ENCODE measurements at places on chromosomes 1 and 21.

- no peak for DNase-seq
Observed at GRCh38 chr21:29332461-29333362, 34.0 kb downstream of the BACH1 start.

- no peak for DNase-seq
Observed at GRCh38 chr1:7219031-7219430, 433.8 kb downstream of the CAMTA1 start.

DNA sequence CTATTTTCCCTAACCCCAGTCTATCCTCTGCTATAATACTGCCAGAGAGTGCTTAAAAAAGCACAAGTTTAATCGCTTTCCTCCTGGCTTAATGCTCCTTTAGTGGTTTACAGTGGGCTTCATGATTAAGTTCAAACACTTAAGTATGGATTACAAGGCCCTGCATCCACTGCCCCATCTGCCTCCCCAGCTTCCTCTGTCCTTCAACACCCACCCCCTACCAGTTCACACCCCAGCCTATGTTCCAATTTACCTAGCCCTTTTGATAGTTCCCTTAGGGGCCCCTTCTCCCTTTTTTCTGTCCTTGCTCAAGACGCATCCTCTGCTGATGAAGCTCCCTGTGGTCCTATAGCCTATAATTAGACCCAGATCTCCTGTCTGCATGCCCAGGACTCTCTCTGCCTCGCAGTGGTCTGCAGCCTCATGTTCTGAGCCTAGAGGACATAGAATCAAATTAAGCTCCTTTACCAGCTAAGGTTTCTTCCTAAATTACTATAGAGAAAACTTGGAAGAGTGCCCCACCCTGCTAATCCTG is 212.5 kb downstream of the FGGY start:
- no peak for DNase-seq

GRCh38 chr21:41610042-41610839 is 102.3 kb upstream of the TMPRSS2 start:
- no peak for DNase-seq

DNA sequence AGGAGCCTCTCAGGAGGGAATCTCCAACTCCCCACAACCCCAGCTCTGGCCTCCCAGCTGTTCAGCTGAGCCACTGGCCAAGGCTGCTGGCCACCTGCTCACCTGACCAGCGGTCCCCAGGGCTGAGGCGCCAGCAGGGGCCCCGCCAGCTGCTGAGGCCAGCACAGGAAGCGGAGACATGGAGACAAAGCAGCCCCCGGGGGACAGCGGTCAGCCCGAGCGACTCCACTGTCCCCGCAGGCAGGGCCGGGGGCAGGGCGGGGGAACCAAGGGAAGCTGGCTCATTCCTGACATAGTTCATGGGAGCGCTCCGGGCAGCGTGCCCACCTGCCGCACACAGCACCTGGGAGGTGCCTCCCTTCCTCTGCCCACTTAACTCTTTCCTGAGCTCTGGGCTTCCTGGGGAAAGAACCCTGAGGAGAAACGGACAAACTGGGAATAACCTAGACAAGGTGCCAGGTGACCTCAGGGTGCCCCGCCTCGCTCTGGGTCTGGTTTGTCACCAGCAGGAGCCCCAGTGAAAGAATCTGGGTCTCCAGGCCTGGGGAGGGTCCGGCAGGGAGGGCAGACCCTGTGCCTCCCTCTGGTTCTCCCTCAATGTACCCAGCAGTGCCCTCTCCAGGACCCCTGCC is 10.7 kb downstream of the EPHA2 start:
- no peak for DNase-seq

DNA sequence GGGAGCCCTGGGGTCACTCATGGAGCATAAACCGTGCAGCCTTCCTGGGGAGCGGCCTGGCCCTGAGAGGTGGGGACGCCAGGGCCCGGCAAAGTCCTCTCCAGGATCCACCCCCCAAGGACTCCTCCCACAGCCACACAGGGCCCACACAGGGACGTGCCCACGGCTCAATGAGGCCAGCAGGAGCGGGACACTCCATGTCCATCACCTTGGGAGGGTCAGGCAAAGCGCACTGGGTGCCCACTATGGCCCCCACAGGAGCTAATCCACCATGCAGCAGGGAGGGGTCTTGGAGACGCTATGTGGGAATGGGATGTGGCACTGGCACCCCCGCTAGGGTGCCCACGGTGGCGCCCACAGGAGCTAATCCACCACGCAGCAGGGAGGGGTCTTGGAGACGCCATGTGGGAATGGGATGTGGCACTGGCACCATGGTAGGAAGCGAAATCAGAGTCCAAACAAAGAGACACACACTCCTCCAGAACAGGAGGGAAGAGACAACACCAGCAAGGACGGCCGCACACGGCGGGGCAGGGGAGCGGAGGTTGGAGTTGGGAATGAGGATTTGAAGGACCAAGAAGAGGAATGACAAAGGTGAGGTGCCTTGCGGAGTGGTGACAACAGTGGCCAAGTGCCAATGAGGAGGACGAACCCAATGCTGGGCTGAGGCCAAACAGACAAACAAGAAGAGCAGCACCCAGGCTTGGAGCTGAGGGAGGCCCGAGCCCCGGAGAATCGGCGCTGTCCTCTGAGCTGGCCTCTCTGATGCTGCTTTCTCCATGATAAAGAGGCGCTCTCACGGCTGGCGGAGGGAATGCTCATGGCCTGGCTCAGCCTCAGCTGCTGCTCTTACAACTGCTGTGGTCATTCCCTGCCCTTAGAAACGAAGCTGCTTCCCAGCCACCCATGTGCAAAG is 18.1 kb upstream of the SLC19A1 start:
- DNase-seq, result no peak

GRCh38 chr1:15397236-15397635 is 12.5 kb upstream of the EFHD2 start:
- DNase-seq, result no peak

DNA sequence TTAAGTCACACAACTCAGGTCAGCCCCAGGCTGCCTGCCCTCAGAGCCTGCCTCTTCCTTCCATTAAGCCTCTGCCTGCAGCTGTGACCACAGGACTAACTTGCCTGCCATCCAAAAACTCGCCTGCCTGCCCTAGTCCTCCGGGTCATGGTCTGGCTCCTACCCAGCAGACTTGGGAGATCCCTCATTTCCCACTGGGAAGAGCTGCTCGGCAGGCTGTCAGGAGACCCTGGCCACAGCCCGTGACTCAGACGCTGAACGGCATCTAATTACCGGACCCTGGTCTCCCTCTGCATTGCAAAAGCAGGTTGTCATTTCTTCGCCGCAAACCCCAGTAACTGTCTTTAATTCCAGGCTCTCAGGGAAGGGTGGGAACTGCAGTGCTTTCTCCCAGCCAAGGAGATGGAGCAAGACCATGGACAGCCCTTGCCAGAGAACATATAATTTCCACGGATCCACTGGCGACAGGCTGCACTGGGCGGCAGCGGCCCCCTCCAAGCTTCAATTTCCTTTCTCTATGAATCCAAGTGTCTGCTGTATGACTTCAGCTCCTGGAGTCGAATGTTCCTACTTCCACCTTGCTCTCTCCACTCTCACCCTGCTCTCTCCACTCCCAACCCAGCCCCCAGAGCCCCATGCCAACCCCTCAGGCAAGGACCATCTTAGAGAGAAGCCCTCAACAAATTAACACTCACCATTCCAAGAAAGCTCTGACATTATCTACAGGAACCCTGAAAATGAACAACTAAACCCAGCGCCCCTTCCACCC is 20.4 kb downstream of the OLFML2B start:
- DNase-seq, result no peak

DNA sequence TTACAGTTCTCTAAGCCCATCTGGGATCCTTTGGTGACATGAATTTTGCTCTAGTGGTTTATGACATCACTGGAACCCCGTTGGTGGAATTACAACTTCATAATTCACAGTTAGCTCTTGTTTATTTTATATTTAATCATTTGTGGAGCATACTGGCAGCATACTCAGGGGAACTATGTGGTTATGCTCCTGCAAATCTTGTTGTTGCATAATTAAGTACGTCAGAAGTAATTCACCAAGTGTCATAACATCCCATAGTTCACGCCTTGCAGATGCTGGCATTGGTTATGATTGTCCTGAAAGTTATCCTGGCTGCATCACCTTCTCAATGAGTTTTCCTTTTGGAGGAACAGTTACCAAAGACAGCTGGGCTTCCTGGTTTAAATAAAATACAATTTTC is 16.5 kb downstream of the PRRX1 start:
- DNase-seq, result no peak

DNA sequence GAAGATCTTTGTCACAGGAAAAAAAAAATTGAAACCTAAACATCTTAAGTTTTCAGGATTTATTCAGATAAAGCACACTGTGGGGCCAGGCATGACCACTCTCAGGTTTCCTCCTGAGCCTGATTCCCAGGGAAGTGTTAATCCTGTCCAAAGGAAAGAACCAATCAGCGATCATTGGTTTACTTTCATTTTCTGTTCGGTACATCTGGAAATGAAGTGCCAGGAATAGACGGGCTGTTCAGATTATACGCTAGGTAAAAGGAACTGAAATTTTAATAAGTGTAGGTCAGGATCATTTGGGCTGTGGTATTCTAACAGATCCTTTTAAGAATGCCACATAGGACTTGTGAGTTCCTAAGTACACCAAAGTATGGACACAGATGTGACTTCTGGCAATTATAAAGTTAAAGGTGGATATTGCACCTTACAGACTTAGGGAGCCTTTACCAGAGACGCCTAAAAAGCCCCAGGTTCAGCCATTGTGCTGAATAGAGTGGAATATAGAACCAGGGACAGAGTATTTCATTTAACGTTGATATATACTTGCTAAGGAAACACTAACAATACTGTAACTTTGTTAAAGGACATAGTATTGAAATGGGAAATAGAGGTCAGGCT is 9.3 kb upstream of the CACYBP start:
- DNase-seq, result no peak

- DNase-seq, result no peak
Observed at GRCh38 chr1:151581921-151582320, 29.9 kb upstream of the SNX27 start.

DNA sequence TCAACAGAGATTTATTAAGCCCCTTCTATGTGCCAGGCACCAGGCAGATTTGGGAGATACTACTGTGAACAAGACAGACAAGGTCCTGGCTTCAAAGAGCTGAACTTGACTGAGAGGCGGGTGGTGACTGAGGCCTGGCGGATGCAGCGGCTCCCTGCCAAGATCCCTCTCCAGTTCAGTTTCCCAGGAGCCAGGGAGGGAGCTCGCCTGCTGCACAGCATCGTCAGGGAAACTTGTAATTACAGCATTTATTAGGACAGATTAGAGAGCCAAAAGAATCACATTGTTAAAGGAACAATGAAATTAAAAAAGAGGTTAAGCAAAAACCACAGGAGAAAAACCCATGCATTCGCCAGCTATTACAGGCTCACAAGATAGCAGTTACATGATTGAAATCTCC is 55.3 kb downstream of the ETS2 start:
- no peak for DNase-seq

DNA sequence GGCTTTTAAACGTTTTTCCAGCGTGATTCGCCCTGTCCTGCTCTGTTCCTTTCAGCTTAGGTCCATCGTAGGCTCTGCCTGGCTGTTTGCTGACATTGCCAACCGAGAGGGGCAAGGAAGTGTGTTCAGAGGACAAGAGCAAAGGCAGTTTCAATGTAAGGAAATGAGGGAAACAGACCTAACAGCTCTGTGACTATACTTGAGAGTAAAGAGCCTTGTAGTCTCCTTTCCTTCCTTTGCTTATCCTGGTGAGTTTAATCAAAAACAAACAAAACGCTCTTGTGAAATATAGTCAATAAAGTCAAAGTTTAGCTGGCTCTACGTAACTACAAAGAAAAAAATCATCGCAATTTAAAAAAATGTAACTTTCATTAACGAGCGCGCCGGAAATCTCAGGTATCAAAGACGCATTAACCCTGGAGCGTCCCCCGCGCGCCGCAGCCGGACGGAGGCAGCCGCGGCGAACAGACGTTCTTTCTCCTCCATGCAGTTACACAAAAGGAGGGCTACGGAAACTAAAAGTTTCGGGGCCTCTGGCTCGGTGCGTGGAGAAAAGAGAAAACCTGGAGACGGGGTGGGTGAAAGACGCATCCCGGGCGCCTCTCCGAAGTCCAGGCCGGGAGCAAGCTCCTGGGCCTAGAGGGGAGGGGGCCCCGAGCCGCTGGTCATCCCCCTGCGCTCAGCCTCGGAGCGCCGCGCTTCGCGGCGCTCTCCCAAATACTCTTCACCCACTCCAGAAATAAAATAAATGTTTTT is 617 bp upstream of the ADGRL2 start:
- no peak for DNase-seq

GRCh38 chr1:8815582-8816151 is 1.8 kb downstream of the RERE start:
- no peak for DNase-seq

GRCh38 chr1:98059620-98060019 is 138.8 kb upstream of the DPYD start:
- no peak for DNase-seq

GRCh38 chr1:234322979-234323378 is 50.3 kb upstream of the COA6 start:
- DNase-seq, result no peak

GRCh38 chr1:162389971-162390370 is 8.4 kb downstream of the C1orf226 start:
- DNase-seq, result no peak
